ENCODE measurements at places on chromosomes 1 and 21.

DNA sequence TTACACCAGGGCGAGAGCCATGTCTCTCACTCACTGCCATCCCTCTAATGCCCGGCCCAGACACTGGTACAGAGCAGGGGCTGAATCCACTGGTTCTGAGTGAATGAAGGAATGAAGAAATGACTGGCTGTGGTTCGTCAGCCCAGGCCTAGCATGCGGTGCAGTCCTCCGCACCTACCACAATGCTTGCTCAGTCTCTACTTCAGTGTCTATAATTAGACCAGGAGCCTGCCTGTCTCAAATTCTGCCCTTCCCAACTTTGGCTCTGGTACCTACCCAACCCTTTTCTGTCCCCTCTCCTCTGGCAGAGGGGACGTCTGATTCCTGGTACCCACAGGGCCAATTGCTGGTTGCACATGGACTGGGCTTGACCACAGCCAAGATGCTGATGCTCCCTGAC, 118.2 kb upstream of the GRIK3 start:
- DNase-seq = no peak

GRCh38 chr1:26470878-26471497, 1.3 kb upstream of the HMGN2 start:
- no peak for DNase-seq

DNA sequence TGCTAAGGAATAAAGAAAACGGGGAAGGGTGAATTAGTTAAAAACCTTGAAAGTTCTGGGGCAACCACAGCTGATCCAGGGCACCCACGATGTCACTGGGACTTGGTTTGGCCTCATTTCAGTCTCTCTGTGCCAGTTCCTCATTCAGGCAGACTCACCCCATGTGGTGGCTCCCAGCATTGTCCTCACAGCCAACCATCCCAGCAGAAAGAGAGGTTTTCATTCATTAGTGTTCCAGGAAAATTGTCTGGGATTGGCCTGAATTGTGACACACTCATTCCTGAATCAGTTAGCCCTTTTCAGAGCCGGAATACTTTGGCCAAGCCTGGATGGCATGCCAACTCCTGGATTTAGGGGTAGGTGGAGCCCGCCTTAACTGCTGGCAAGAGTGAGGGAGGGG, 367.7 kb downstream of the PRDM2 start:
- no peak for DNase-seq

DNA sequence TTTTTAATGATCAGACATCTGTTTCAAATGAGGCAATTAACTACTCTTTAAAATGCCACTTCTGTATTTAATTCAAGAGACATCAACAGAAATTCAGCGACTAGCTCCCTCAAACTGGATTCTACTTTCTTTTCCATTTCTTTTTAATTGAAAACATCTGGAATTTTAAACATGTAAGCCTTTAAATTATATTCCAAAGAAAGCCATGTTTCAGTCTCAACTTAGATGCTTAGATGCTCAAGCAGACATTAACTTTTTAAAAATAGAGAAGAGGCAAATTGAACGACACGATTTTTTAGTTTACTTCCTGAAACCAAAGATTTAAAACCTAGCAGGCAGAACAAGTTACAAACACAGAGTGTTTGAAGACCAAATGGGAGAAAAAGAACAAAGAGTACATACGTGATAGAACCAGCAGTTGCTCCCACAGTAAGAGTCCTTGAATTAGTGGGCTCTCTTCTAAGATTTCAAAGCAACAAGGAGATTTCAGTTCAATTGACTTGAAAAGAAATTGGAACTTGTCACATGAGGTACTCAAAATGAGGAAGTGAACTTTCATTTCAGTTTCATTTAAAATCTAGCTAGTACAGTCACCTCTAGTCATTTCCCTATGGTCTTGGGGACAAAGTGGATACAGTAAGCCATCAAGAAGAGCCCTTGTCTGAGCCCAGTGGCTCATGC, at the start of gene CTSS:
Gene CTSS, minus strand, starts transcription at position 483 of the 681 bp plus-strand sequence. CDS start 1,015 bp downstream, outside the sequence.
- DNase-seq = peak; percentile 30

GRCh38 chr1:165045902-165046301, 310.6 kb downstream of the LMX1A start:
- no peak for DNase-seq

DNA sequence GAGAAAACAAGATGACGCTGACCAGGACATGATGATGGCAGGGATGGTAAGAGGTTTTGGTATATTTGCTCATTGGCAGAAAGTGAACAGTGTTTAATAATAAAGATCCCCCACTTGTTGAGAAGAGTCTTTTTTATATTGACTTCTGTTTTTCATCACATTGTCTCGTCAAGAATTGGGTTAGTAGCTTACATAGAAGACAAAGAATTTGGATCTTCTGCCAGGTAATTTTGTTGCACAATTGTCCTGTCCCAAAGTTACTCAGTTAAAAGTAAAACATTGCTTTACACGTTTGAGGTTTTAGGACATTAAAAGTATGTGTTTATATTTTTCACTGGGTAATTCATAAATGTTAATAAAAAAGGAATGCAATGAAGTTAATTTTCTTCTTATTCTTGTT, 48.3 kb upstream of the LAMC2 start:
- DNase-seq = no peak

GRCh38 chr1:60527567-60527966, 454.0 kb upstream of the C1orf87 start:
- no peak for DNase-seq

GRCh38 chr1:218674280-218674773, 329.2 kb downstream of the TGFB2 start:
- DNase-seq = no peak

GRCh38 chr1:231188072-231188471, 26.2 kb downstream of the TRIM67 start:
- DNase-seq = no peak

DNA sequence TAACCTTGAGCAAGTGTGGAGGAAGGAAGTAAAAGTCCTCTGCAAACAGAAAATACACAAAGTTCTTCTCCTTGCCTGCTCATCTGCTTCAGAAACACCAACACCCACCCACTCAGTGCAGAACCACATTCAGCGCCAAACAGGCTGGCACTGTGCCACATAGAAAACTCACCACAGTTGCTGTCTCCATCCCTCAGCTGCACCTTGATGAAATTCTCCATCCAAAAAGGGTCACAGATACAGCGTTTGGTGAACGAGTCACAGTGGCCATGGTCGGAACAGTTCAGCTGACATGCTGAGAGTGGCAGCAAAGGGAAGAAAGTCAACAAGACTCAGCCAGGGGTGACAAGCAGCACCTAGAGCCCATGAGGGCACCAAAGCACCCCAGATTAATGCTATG, 114.5 kb downstream of the KIAA0319L start:
- peak; percentile 11 for DNase-seq

DNA sequence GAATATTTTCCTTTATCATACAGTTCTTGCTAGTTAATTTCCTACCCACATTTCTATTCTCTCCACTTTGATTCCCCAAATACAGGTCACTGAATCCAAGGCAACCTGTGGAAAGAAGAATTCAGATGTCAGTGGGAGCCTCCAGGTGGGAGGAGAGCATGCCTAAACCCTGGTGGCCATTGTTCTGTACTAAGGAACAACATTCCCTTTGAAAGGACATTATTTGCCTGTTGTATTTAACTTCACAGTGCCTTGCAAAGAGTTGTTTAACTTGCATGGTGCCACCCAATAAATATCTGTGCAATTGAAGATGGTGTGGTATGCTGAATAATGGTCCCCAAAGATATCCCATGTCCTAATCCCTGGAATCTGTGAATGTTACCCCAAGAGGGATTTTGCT, 21.3 kb downstream of the NPHS2 start:
- DNase-seq = no peak

DNA sequence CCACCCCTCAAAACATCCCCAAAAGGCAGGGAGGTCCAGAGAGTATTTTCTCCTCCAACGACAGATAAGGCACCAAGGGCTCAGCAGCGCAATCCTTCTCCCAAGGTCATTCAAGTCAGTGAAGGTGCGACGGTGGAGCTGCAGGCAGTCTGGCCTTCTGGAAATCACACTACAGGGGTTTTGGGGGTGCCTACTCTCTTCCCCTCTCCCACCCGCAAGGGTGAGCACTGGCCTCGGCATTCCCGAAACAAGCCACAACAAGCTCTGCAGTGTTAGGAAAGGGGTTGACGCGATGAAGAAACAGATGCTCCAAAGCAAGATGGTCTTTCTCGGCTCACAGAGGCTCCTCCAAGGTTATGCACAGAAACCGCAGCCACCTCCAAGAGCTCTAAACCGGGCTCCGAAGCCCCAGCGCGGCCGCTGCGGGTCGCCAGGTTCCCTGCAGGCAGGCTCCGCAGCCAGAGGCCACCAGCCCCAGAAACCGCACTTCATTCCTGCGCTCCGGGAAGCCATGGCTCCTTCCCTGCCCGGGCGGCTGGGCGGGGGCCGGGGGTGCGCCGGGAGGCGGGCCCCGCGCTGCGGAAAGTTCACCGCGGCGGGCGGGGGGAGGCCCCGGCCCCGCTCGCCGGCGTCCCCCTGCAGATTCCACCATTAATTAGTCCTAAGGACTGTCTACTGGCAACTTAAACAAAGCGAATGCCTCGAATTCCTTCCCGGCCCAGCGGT, 1.1 kb downstream of the LUZP1 start:
- peak; percentile 40 for DNase-seq

- peak; percentile 98 for DNase-seq
Observed at GRCh38 chr1:47650205-47650604, 212.4 kb downstream of the FOXD2 start.

GRCh38 chr1:41317361-41317760, 43.9 kb upstream of the FOXO6 start:
- DNase-seq = no peak

- DNase-seq = no peak
Observed at GRCh38 chr1:91123319-91123718, 101.5 kb upstream of the ZNF644 start.

DNA sequence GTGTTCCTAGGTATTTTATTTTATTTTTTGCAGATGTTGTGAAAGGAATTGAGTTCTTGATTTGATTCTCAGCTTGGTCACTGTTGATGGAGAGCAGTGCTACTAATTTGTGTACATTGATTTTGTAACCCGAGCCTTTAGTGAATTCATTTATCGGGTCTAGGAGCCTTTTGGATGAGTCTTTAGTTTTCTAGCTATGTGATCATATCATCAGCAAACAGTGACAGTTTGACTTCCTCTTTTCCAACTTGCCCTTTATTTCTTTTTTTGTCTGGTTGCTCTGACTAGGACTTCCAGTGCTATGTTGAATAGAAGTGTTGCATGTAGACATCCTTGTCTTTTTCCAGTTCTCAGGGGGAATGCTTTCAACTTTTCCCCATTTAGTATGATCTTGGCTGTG, 138.9 kb downstream of the LHX8 start:
- no peak for DNase-seq

GRCh38 chr1:198157241-198157846, 546 bp downstream of the NEK7 start:
- DNase-seq = peak; percentile 94

All from RKO (cell line).